Adrenal gland (tissue), 19 donors: ENCODE measurements at places on chromosomes 6 and 20. TPM values are rescaled to one million over a fixed set of nuclear protein-coding genes. Genes with fewer than 3 reads are reported as not detected.
A peak's percentile ranks its signal among the peaks of the same experiment; 100 is the strongest.

Gene ABHD16B
- total RNA-seq: not detected

Gene SNPH
- total RNA-seq: 5.8 TPM

Gene CENPW
- 5.4 TPM for total RNA-seq

Gene ADGB
- total RNA-seq: not detected

Gene SIRPD
- 3.3 TPM for total RNA-seq

Gene SNX9
- total RNA-seq: 31.2 TPM

Gene TPBG
- 4.2 TPM for total RNA-seq

Gene MUC21
- total RNA-seq: not detected

Gene APOBEC2
- not detected for total RNA-seq

Gene ADGRF5
- 64.3 TPM for total RNA-seq

- H3K27me3 ChIP-seq: no peaks in the 10 kb centered on the region
- H3K4me3 ChIP-seq: no peak overlapping the region
- no peaks in the 10 kb centered on the region for H3K36me3 ChIP-seq
- DNase-seq: no peak
- H3K4me1 ChIP-seq: no peaks in the 10 kb centered on the region
- H3K27ac ChIP-seq: no peak overlapping the region
Measured at GRCh38 chr6:156185113-156185512, 592.1 kb upstream of the ARID1B start.

- no peaks in the 10 kb centered on the region for H3K36me3 ChIP-seq
- DNase-seq: no peak
- no peak overlapping the region for H3K27ac ChIP-seq
Measured at GRCh38 chr20:58630063-58630462, 21.0 kb upstream of the STX16 start.

DNA sequence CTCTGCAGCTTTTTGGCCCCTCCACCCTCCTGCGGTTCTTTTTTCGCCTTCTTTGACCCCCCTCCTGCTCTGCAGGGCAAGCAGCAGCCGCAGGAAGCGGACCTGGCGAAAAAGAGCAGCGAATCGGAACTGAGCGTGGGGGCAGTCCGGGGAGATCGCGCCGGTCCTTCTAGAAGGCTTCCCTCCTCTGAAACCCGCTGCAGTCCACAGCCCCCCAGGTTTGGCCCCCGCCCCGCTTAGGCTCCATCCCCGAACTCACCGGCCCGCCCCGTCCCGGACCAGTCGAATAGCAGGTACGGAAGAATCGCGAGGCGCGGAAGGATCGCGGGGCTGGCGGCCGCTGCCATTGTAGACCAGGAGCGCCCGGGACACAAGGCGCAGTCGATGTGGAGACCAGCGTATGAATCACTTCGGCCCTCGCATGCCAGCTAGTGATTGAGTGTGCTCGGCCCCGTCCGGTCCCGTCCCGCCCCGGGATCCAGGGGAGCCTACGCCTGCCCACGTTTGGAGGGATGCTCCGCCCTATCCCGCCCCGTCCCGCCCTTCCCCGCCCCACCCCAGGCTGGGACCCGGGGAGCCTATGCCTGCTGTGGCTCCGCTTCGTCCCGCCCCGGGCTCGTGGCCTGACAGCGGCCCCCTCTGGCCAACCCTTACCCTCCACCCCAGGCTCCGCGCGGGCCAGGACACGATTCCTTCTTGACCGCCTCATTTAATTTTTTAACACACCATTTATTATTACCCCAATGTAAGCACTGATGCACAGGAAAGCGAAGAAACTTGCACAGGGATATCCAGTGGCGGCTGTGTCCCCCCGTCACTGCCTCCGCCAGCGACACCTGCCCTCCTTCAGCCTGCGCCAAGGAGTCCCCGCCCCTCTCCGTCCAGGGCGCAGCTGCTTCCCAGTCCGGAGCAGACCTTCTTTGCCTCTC, at the start of gene ULBP3:
Gene ULBP3 (minus strand): TSS at position 402 of the 929 bp plus-strand sequence. CDS start 55 bp downstream, at position 347.
- H3K36me3 ChIP-seq: no peaks in the 10 kb centered on the region
- peak within 1 kb of the TSS; percentile 73 for H3K4me3 ChIP-seq
- peak within 1 kb of the TSS; percentile 80 for H3K27ac ChIP-seq
- peak; percentile 95 for DNase-seq
- no peaks in the 10 kb centered on the region for H3K4me1 ChIP-seq

- no peaks in the 10 kb centered on the region for H3K36me3 ChIP-seq
- no peaks in the 10 kb centered on the region for H3K27me3 ChIP-seq
- peak; percentile 88 for DNase-seq
Measured at GRCh38 chr6:291697-292505, at the start of gene DUSP22. DUSP22 (plus strand) TSS chr6:292487; CDS start chr6:292540, 53 bp downstream.

DNA sequence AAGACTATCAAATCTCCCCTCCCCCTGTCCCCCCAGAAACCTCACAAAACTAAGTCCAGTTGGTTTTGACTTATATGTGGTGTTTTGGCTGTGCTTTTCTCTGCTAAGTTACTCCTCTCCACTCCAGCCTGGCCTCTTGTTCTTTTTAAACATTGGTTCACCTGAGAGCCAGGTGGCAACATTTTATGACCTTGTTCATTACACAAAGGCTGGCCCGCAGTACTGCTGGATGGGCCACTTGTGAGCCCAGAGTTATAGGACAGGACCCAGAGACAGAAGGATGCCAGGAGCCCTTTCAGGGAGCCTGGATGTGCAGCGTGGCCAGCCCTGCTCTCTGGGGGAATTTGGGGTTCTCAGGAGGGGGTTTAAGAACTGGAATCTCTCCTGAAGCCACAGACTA, 90.0 kb downstream of the RAMACL start:
- H3K4me3 ChIP-seq: no peak overlapping the region
- H3K27me3 ChIP-seq: no peaks in the 10 kb centered on the region
- no peaks in the 10 kb centered on the region for H3K36me3 ChIP-seq
- no peak for DNase-seq
- no peaks in the 10 kb centered on the region for H3K4me1 ChIP-seq
- H3K27ac ChIP-seq: no peak overlapping the region

DNA sequence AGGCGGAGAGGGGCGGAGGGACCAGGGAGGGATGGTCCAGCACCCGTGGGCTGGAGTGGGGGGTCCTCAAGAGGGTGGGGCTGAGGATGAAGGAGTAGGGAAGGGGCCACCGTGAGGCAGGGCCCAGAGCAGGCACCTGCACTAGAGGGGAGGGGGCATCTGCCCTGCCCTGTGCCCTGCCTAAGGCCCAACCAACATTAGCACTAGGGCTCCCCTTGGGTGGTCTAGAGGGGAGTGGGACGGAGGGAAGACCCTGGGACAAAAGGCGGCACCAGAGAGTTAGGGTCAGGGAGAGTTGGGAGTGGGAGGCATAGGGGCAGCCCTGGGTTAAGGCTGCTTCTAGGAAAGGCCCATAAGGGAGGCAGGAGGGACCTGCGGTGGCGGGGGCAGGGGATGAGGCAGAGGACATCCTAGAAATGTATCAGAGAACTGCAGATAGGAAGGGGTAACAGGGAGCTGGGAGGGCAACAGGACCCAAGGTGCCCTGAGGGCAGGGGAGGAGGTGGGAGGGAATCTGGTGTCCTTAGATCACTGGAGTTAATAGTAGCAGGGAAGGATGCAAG, 24.5 kb downstream of the HLA-F start:
- peaks cover 6% of the 10 kb centered on the region for H3K36me3 ChIP-seq
- no peaks in the 10 kb centered on the region for H3K27me3 ChIP-seq
- peaks cover 16% of the 10 kb centered on the region for H3K4me1 ChIP-seq
- no peak for DNase-seq
- H3K4me3 ChIP-seq: peak overlapping the region; percentile 83

DNA sequence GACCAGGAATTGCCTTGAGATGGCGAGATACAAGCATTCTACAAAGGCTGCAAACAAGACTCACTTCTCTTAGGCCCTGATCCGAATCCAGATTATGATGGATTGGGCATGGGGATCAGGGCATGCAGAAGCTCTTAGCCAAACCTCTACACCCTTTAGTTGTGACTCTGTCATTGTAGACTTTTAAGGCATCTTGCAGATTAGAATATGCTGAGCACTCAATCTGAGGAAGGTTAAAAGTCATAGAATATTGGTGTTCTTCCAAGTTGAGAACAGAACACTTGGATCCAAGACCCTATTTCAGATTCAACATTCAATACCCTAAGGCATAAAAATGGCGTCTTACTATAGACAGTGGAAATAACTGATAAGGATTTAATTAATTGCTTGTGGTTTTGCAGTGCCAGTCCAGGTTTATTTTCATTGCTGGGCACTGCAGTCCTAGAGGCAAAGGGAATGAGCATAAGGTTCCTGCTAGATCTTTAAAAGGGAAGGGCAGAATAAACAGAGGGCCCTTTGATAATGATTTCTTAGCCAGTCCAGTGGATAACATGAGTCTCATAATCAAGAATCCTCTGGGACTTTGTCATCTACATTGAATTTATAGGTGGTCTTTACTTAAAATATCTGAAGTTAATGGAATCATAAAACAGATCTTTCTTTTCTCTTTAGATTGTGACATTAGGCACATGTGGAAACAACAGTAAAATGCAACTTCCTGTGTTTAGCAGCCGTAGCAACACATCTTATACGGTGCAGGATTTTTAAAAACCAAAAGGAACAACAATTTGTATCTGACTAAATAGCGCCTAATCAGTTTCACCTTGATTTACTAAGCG, 17.6 kb downstream of the PHACTR2 start:
- no peaks in the 10 kb centered on the region for H3K36me3 ChIP-seq
- no peak overlapping the region for H3K4me3 ChIP-seq
- DNase-seq: no peak
- H3K27me3 ChIP-seq: no peaks in the 10 kb centered on the region
- H3K4me1 ChIP-seq: peaks cover 76% of the 10 kb centered on the region
- no peak overlapping the region for H3K27ac ChIP-seq

DNA sequence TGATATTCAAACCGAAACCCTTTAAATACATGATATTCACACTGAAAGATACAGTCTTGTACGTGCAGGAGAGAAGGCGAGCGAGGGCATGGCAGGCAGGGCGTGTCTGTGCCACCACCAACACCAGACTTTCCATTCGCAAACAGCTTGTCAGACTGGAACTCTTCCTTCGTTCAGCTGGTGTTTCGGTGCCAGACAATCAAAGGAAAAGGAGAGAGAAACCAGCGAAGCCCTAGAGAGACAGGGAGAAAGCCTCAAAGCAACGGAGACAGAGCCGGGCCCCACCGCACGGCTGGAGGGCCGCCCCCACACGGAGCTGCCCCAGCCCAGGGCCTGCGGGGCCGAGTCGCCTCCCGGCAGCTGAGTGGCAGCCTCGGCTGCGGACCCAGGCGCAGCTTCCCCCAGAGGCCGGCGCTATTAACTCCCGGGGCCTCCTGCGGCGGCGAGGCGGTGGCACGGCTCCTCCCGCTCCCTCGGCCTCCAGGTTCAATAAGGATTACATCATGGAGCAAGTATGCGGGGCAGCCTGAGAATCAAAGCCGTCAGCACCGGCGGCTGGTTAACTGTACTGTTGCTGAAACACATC, 32.1 kb upstream of the NR2E1 start:
- H3K27me3 ChIP-seq: peaks cover 19% of the 10 kb centered on the region
- peak overlapping the region; percentile 56 for H3K4me3 ChIP-seq
- no peaks in the 10 kb centered on the region for H3K36me3 ChIP-seq
- DNase-seq: peak; percentile 81
- no peaks in the 10 kb centered on the region for H3K4me1 ChIP-seq

- H3K4me3 ChIP-seq: no peak overlapping the region
- H3K36me3 ChIP-seq: no peaks in the 10 kb centered on the region
- H3K27me3 ChIP-seq: no peaks in the 10 kb centered on the region
- no peak for DNase-seq
- no peaks in the 10 kb centered on the region for H3K4me1 ChIP-seq
Measured at GRCh38 chr6:11187301-11187700, 45.2 kb downstream of the NEDD9 start.

GRCh38 chr20:42706759-42707158, 482.9 kb downstream of the PTPRT start:
- no peak for DNase-seq
- no peaks in the 10 kb centered on the region for H3K27me3 ChIP-seq
- no peak overlapping the region for H3K27ac ChIP-seq
- H3K4me1 ChIP-seq: no peaks in the 10 kb centered on the region
- H3K36me3 ChIP-seq: no peaks in the 10 kb centered on the region

- H3K36me3 ChIP-seq: no peaks in the 10 kb centered on the region
- no peaks in the 10 kb centered on the region for H3K27me3 ChIP-seq
- no peak overlapping the region for H3K4me3 ChIP-seq
- H3K27ac ChIP-seq: no peak overlapping the region
Measured at GRCh38 chr6:166245148-166245547, 63.0 kb downstream of the PRR18 start.

DNA sequence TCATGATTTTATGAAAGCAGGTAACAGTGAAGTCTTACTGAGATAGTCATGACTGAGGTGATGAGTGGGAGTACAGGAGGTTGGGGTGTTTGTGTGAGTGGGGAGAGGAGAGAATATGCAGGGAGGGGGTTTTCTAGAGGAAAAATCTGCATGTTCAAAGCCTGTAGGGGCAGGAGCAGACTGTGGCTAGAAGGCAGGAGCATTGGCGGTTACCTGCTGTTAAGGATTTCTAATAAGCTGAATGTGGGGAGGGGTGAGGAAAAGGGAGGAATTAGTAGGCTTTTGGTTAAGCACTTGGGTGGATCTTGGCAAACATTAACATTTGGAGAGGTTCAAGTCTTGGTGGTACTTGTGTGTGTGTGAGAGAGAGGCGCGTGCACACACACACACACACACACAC, 70.8 kb downstream of the EYA4 start:
- no peaks in the 10 kb centered on the region for H3K4me1 ChIP-seq
- no peak overlapping the region for H3K27ac ChIP-seq
- H3K27me3 ChIP-seq: no peaks in the 10 kb centered on the region
- no peak overlapping the region for H3K4me3 ChIP-seq
- no peaks in the 10 kb centered on the region for H3K36me3 ChIP-seq
- DNase-seq: no peak

DNA sequence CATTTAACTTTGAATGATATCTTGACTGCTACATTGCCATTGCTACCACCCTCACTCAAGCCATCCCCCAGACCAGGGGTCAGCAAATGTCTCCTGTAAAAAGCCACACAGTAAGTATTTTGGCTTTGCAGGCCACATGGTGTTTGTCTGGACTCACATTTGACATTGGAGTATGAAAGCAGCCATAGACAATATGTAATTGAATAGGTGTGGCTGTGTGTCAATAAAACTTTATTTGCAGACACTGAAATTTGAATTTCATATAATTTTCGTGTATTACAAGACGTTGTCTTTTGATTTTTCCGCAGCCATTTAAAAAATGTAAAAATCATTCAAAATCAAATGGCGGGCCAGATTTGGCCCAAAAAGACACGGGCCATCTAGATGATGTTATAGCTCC, 36.3 kb upstream of the OCSTAMP start:
- H3K36me3 ChIP-seq: no peaks in the 10 kb centered on the region
- no peak for DNase-seq
- no peaks in the 10 kb centered on the region for H3K27me3 ChIP-seq
- no peak overlapping the region for H3K4me3 ChIP-seq
- H3K27ac ChIP-seq: no peak overlapping the region

GRCh38 chr6:111994791-111995190, 59.1 kb upstream of the CCN6 start:
- no peak overlapping the region for H3K4me3 ChIP-seq
- H3K27ac ChIP-seq: no peak overlapping the region
- H3K4me1 ChIP-seq: no peaks in the 10 kb centered on the region
- no peak for DNase-seq
